Naive B cell (primary cell): ENCODE measurements at places on chromosomes 5 and 9.

DNA sequence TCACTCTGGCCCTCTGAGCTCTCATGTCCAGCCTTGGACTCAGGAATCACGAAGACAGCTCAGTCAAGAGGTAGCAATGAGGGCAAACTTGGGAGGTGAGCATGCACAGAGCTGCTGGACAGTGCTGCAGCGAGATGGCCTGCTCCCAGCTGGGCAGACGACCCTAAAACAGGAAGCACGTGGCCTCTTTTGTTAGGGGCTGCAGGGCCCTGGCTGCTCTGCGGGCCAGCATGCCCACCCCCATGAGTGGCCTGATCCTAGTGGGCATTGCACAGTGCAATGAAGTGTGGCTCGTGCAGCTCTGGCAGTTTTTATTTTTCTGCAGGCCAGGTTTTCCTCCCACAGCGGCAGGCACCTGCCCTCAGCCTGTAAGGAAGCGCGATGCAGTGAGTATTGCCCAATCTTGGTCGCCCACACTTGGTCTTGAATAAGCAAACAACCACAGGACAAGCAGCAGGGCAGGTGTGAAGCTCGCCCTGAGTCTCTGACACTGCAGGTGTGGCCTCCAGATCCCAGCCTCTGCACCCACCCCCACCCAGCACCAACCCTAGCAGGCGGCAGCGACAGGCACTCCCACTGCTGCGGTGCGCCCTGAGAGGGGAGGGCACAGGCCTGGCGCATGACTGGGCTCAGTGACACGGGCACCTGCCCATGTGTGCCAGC is 60.8 kb downstream of the SEMA4D start:
- H3K4me1 ChIP-seq: peaks cover 64% of the 10 kb centered on the region
- no peak for DNase-seq
- no peaks in the 10 kb centered on the region for H3K36me3 ChIP-seq
- H3K4me3 ChIP-seq: peak overlapping the region; percentile 80
- H3K27me3 ChIP-seq: no peaks in the 10 kb centered on the region

DNA sequence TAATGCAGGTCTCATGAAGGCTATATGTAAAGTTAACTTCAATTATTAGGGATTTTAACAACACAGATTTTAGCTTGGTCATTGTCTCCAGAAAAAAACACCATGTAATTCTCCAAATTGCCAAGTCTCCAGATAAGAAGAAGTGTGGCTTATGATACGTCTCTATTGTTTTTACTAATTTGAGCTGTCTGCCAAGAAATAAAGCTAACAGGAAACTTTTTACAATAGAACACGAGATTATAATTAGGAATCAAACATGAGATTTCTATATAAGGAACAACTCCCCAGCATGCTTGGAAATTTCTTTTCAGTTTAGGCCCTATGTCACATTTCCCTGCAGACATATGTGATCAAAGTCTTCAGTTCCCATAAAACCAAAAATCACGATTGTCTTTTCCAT is 142.7 kb downstream of the MCTP1 start:
- no peaks in the 10 kb centered on the region for H3K36me3 ChIP-seq
- no peaks in the 10 kb centered on the region for H3K27me3 ChIP-seq
- no peak overlapping the region for H3K27ac ChIP-seq
- H3K4me3 ChIP-seq: no peak overlapping the region
- H3K4me1 ChIP-seq: no peaks in the 10 kb centered on the region
- no peak for DNase-seq

DNA sequence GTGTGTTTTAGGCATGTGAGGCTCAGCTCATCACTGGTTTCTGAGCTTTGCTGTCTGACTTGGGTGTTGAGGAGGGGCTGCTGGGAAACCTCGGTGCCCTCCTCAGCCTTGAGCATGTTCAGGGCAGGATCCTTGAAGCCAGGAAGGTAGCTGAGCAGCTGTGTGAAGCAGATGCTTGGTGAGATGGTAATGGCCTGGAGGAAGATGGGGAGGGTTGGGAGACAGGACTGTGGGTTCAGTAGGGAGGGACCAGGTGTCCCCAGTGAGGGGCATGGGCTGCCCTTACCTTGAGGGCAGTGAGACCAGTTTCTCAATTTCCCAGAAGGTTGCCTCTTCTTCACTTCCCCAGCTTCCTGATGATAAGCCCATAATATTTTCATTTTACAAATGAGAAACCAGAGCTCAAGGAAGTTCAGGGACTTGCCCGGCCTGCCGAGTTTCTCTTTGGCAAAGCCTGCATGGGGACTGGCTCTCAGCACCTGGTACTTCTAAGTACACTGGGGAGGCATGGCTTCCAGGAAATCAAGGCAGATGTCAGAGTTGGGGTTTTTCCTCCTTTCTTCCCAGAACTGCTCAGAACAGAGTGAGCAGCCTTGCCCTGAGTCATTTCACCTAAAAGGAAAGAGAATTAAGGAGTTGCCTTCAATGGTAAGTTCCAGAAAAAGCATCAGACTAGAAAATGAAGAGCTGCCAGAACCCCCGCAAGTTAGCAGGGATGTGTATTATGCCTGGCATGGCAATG is 225.7 kb downstream of the MAST4 start:
- no peaks in the 10 kb centered on the region for H3K4me1 ChIP-seq
- no peak for DNase-seq
- no peak overlapping the region for H3K27ac ChIP-seq
- peaks cover 7% of the 10 kb centered on the region for H3K27me3 ChIP-seq
- no peak overlapping the region for H3K4me3 ChIP-seq

- H3K36me3 ChIP-seq: no peaks in the 10 kb centered on the region
- H3K27me3 ChIP-seq: no peaks in the 10 kb centered on the region
- no peak for DNase-seq
- H3K27ac ChIP-seq: no peak overlapping the region
Observed at GRCh38 chr9:137582286-137582860, 3.6 kb upstream of the DPH7 start.

GRCh38 chr5:125258615-125259014 is 512.2 kb upstream of the ZNF608 start:
- H3K27ac ChIP-seq: no peak overlapping the region
- H3K36me3 ChIP-seq: peaks cover 4% of the 10 kb centered on the region
- no peak overlapping the region for H3K4me3 ChIP-seq
- H3K4me1 ChIP-seq: peaks cover 6% of the 10 kb centered on the region

DNA sequence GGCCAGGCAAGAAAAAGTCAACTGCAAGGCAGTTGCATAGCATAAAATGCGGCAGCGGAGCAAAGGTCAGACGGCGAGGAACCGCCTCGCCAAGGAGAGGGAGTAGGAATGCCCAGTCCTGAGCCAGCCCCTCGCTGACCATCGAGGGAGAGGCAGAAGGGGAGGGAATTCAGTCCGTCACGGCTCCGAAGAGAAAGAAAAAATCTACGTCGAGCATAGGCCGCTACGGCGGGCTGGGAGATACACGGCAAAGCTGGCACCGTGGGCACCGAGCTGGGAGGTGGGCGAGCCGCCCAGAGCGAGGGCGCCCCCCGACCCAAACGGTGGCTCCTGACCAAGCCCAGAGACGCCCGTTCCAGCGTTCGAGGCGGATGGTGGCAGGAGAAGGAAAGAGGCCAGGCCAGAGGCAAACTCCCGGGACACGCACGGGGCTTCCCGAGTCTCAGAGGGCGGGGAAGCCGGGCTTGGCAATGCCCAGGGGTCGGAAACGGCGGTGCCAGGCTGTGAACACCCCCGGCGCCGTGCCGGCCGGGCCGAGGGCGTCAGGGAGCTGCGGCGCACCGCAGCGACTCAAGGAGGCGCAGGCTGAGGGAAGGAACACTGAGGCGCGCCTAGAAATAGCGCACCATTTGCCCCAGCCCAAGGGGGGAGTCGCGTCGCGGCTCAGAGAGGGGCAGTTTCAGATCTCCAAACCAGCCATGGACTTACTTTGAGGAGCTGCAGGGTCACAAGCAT is 518 bp downstream of the SPRY4 start:
- H3K27ac ChIP-seq: peak overlapping the region; percentile 43
- H3K36me3 ChIP-seq: no peaks in the 10 kb centered on the region
- peaks cover 85% of the 10 kb centered on the region for H3K27me3 ChIP-seq
- H3K4me3 ChIP-seq: peak overlapping the region; percentile 96
- DNase-seq: no peak
- peaks cover 35% of the 10 kb centered on the region for H3K4me1 ChIP-seq

GRCh38 chr9:120156376-120156775 is 423.6 kb downstream of the CDK5RAP2 start:
- peaks cover 5% of the 10 kb centered on the region for H3K27me3 ChIP-seq
- no peak overlapping the region for H3K4me3 ChIP-seq
- H3K4me1 ChIP-seq: no peaks in the 10 kb centered on the region
- H3K27ac ChIP-seq: no peak overlapping the region

DNA sequence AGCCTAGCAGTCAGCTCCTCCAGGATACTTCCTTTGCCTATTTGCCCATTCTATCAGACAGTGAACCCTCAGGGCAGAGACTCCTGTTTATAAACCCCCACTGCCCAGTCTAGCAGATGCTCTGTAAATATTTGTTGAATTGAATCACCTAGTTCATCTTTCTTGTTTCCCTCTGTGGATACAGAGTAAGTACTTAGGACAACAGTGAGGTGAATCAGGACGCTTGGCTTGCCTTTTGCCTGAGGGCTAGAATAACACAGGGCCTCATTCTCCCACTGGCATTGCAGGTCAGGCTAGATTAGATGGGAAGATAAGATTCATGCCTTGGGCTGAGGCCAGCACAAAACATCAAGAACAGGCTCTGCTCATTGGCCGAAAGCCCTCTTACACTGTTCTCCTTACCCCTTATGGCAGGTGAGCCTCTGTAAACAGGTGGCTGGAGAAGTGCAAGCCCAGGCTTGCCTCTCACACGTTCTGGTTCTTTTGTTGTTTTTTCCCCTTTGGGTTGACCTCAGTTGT is 22.2 kb downstream of the TNFSF8 start:
- DNase-seq: no peak
- no peak overlapping the region for H3K27ac ChIP-seq
- H3K27me3 ChIP-seq: no peaks in the 10 kb centered on the region
- H3K4me1 ChIP-seq: peaks cover 41% of the 10 kb centered on the region

- DNase-seq: no peak
- no peaks in the 10 kb centered on the region for H3K4me1 ChIP-seq
- peaks cover 8% of the 10 kb centered on the region for H3K27me3 ChIP-seq
- H3K27ac ChIP-seq: no peak overlapping the region
- H3K36me3 ChIP-seq: no peaks in the 10 kb centered on the region
- H3K4me3 ChIP-seq: no peak overlapping the region
Observed at GRCh38 chr5:11121885-11122284, 360.9 kb upstream of the DAP start.

GRCh38 chr9:116580853-116581252 is 106.3 kb upstream of the TRIM32 start:
- no peaks in the 10 kb centered on the region for H3K36me3 ChIP-seq
- H3K4me1 ChIP-seq: no peaks in the 10 kb centered on the region
- H3K27me3 ChIP-seq: peaks cover 4% of the 10 kb centered on the region
- no peak overlapping the region for H3K4me3 ChIP-seq

GRCh38 chr9:123238365-123238764 is 30.0 kb downstream of the STRBP start:
- no peak for DNase-seq
- no peaks in the 10 kb centered on the region for H3K27me3 ChIP-seq
- H3K36me3 ChIP-seq: peaks cover 9% of the 10 kb centered on the region
- peaks cover 80% of the 10 kb centered on the region for H3K4me1 ChIP-seq
- peak overlapping the region; percentile 53 for H3K4me3 ChIP-seq

GRCh38 chr9:75754080-75754479 is 136.4 kb upstream of the PCSK5 start:
- no peak overlapping the region for H3K27ac ChIP-seq
- H3K4me1 ChIP-seq: no peaks in the 10 kb centered on the region

DNA sequence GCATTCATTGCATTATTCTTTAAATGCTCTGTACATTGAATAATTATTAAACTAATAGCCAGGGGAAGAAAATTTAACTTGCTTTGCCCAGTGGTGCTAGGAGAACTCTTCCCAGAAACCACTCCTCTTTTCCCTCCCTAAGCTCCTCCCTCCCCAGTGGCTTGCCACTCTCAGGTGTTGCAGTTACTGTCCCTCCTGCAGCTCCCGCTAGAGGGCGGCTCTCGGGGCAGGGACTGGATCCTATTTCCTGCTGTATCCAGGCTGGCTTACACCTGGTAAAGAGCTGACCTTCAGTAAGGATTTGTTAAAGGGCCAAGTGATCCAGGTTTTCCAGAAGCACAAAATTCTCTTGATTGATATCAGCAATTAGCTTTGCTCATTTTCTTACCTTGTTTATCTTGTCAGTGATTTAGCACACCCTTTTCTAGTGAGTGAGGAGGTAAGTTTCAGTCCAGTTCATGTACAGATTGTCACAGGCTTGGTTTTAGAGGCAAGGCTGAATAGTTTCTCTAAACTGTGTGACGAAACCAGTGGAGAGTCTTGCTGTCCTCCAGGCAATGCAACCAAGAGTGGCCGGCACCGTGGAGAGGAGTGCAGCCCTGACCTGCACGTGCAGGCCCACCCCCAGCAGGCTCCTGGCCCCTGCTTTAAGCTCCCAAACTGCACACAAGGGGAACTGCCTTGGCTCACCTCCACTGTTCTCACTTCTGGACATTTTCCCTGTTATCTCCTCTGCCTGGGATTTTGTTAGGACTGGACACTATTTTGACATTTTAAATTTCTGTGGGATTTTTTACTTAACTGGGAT is 423.8 kb downstream of the SPOCK1 start:
- H3K36me3 ChIP-seq: no peaks in the 10 kb centered on the region
- no peak overlapping the region for H3K4me3 ChIP-seq
- H3K4me1 ChIP-seq: no peaks in the 10 kb centered on the region

- H3K4me3 ChIP-seq: no peak overlapping the region
- no peaks in the 10 kb centered on the region for H3K36me3 ChIP-seq
- H3K27ac ChIP-seq: no peak overlapping the region
Observed at GRCh38 chr5:153500178-153500577, 9.7 kb downstream of the GRIA1 start.

- H3K4me3 ChIP-seq: no peak overlapping the region
- DNase-seq: no peak
- H3K27ac ChIP-seq: peak overlapping the region; percentile 47
- peaks cover 23% of the 10 kb centered on the region for H3K36me3 ChIP-seq
Observed at GRCh38 chr5:173165177-173166016, 21.1 kb downstream of the BNIP1 start.

- no peaks in the 10 kb centered on the region for H3K36me3 ChIP-seq
- no peak overlapping the region for H3K4me3 ChIP-seq
- H3K4me1 ChIP-seq: no peaks in the 10 kb centered on the region
- no peak for DNase-seq
- no peak overlapping the region for H3K27ac ChIP-seq
- H3K27me3 ChIP-seq: no peaks in the 10 kb centered on the region
Observed at GRCh38 chr5:112136773-112137172, 282.3 kb downstream of the EPB41L4A start.

DNA sequence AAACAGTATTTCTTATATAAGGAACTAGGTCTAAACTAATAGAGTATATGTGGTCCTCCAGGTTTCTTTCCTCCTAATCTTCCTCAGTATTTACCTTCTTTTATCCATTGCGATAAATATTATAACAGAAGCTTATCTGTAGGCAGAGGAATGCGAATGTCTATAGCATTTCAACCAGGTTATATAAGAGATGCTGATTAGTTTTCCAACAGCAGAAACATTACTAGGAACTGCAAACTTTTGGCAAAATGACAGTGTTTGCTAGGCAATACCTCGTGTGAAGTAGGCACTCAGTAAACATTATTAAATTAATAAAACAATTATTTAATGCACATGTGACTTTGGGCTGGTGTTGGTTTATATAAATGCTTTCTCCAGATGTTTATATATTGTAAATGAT is 206.5 kb downstream of the GABRB2 start:
- H3K4me1 ChIP-seq: no peaks in the 10 kb centered on the region
- no peak overlapping the region for H3K4me3 ChIP-seq

- H3K27ac ChIP-seq: no peak overlapping the region
- no peaks in the 10 kb centered on the region for H3K36me3 ChIP-seq
- H3K27me3 ChIP-seq: peaks cover 19% of the 10 kb centered on the region
- H3K4me1 ChIP-seq: no peaks in the 10 kb centered on the region
- DNase-seq: no peak
Observed at GRCh38 chr5:34886392-34887119, 28.7 kb downstream of the RAD1 start.
